Activated naive CD4-positive, alpha-beta T cell treated with anti-CD3 and anti-CD28 coated beads, Interleukin-2, amount 50 U/mL, for 72 hours (primary cell): ENCODE measurements at places on chromosomes 11 and 22. TPM values are rescaled to one million over a fixed set of nuclear protein-coding genes. Genes with fewer than 3 reads are reported as not detected.
A peak's percentile ranks its signal among the peaks of the same experiment; 100 is the strongest.

The GLB1L3 gene
- 7.3 TPM for total RNA-seq

The KRTAP5-9 gene
- not detected for total RNA-seq

The OR51E1 gene
- total RNA-seq: not detected

DNA sequence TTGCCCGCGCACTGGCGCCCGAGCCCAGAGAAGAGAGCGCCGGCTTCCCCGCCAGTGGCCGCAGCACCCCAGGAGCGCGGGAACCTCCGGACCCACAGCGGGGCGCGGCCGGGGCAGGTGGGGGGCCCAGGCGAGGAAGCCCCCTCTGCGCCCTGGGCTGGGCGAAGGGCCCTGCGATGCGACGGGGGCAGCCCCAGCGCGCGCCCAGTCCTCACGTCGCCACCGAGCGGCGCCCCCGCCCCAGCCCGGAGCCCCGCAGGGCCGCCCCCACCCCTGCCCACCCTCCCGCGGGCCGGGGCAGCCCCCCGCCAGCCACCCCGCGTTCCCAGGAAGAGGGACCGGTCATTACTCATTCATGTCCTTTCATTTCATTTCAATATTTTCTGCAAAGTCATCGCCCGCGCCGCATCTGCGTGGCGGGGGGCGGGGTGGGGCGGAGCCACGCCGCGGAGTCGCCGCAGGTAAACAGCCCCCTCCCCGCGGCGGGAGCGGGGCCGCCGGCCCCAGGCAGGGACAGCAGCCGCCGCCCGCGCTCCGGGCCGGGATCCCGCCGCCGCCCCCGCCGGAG lies 673 bp upstream of the PANX2 start:
- peak; percentile 83 for DNase-seq

DNA sequence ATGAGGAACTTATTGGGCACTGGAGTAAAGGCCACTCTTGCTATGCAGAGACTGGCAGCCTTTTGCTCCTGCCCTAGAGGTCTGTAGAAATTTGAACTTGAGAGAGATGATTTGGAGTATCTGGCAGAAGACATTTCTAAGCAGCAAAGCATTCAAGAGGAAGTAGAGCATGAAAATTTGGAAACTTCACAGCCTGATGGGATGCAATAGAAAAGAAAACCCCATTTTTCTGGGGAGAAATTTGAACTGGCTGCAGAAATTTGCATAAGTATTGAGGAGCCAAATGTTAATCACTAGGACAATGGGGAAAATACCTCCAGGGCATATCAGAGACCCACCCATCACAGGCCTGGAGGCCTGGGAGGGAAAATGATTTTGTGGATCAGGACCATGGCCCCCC lies 29.9 kb upstream of the CD44 start:
- DNase-seq: no peak

- DNase-seq: peak; percentile 89
Observed at GRCh38 chr11:64723117-64723906, at the start of gene NRXN2. TSS of gene NRXN2 (minus strand) at chr11:64723197. CDS start at chr11:64713699, 9,498 bp downstream.

DNA sequence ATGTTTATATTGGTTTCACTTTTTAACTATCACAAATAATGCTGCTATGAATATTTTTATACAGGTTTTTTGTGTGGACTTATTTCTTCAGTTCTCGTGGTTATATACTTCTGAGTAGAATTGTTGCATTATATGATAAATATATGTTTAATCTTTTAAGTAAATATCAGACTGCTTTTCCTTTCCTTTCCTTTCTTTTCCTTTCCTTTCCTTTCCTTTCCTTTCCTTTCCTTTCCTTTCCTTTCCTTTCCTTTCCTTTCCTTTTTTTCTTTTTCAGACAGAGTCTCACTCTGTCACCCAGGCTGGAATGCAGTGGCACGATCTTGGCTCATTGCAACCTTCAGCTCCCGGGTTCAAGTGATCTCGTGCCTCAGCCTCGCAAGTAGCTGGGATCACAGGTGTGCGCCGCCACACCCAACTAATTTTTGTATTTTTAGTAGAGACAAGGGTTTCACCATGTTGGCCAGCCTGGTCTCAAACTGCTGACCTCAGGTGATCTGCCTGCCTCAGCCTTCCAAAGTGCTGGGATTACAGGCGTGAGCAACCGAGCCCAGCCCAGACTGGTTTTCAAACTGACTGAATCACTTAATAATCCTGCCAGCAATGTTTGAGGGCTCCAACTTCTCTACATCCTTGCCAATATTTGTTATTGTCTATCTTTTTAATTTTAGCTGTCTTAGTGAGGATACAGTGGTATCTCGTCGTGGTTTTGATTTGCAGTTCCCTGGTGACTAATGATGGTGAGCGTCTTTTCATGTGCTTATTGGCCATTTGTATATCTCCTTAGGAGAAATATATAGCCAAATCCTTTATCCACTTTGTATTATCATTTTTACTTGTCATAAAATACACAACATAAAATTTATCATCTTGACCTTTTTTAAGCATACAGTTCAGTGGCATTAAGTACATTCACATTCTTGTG lies 21.9 kb downstream of the HTR3B start:
- no peak for DNase-seq
